ENCODE measurements at places on chromosomes 5 and 9.

DNA sequence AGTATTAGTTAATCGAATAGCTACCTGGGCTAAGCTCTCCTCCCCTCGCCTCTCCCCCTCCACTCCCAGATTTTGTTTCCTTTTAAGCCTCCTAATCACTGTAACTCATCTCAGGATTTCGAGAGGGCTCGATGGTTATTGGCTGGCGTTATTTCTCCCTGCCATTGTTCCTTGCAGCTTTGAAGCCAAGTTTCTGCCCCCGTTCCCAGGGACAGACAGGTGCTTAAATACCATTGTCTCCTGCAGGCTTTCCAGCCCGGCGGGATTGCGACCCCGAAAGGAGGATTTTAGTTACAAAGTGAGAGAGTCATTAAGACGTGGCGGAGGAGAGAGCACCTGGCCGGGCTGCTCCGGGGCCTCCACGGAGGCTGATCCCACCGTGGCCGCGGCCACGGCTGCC lies 46.2 kb downstream of the ASS1 start:
- DNase-seq: no peak

GRCh38 chr5:179852993-179853547 lies 5.5 kb downstream of the MRNIP start:
- DNase-seq: no peak

DNA sequence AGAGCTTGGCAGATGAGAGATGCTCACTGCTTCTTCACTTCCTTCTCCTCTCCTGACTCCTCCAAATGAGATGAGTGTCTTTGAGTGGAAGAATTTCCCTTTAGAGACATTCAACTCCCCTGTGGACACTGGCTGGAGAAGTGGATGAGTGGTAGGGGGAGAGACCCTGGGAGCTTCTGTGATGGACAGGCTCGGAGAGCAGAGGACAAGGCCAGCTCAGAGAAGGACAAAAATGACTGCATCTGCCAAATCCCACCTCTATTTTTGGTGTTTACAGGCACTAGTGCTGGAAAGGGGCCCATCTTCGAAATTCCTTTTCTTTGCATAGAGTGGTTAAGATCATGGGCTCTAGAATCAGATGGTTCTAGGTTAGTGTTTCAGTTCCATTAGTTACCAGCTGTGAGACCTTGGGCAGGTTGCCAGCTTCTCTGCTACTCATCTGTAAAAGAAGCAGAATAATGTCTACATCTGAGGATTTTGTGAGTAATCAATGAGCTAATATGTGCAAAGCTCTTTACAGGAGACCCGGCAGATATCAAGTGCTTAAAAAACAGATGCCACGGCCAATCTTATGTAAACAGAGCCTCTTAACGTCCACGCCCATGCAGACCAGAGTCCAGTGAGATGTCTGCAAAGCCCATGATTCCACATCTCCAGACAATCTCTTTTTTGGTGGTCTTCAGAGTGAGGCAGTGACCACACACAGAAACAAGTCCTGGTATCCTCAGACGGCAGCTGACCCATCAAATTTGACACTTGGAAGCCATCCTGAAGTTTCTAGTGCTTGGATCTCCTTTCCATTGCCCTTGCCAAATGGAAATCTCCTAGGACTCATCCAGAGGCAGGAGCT lies 13.6 kb upstream of the COL27A1 start:
- no peak for DNase-seq

- no peak for DNase-seq
These were observed 8.3 kb upstream of the DDX41 start for GRCh38 chr5:177524941-177525655.

DNA sequence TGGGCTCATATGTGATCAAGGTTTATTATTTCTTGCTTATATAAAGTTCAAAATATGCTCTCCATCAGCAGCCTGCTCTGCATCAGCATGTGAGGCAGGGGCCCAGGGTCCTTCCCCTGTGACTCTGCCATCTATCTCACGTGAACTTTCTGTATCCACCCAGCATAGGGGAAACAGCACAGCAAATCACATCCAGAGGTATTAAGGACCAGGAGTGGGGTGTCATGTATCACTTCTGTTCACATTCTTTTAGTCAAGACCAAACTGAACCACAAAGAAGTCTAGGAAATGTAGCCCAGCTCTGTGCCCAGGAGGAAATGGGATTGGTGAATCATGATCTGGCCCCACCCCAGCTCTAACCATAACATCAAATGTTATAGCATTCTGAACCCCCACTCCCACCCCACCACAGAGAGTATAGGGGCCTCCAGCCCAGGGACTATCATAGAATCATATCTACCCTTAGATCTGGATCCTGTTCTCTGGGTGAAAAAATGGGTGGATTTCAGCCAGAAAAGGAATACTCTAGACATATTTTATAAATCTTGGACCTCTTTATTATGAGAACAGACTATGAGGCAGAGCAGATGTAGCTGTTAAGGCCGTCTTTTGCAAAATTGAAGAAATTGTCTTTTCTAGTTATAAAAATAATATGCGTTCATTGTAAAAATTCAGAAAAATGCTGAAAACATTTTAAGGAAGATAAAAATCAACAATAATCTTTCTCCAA lies 473.7 kb downstream of the ARHGEF28 start:
- no peak for DNase-seq

DNA sequence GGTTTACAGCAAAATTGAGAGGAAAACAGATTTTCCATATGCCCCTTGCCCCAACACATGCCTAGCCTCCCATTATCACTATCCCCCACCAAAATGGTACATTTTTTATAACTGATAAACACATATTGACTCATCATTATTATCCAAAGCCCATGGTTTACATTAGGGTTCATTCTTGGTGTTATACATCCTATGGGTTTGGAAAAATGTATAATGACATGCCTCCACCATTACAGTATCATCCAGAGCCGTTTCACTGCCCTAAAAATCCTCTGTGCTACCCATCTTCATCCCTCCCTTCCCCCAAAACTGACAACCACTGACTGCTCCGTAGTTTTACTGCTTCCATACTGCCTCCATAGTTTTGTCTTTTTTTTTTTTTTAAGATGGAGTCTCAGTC lies 111.1 kb downstream of the ACTL7B start:
- no peak for DNase-seq

DNA sequence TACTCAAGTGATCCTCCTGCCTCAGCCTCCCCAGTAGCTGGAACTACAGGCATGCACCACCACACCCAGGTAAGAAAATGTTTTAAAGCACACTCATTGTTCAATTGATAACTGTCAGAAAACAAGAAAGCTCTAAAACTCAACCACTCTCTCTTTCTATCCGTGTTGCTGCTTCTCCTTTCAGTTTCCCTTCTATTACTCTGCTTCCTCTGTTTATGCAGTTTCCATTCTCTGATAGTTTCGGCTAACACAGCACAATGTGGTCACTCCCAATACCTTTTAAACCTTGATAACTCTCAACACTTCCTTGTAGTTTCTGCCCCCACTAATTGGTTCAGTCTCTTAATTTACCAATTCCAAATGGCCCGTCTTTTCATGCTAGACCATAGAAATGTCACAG lies 59.2 kb upstream of the NR4A3 start:
- no peak for DNase-seq

Data from mesenteric fat pad (tissue), 1 donor.